ENCODE measurements at places on chromosomes 2 and 18.

GRCh38 chr2:120466704-120467054 lies 120.7 kb downstream of the INHBB start:
- no peak for DNase-seq

DNA sequence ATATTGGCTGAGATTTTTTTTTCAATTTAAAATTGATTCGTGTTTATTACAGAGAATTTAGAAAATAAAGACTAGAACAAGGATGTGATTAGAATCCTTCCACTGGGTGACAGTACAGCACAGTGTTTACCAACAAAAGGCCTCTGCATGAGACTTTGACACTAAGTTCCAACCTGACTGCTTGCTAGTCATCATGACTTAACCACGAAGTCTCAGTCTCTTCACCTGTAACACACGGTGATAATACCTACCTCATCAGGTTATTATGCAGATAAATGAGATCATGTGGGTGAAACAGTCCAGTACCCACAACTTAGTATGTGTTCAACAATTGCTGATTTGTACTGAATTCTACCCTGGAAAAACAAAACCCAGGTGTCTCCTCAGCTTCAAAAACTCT lies 151.2 kb downstream of the STK39 start:
- DNase-seq: no peak

- DNase-seq: no peak
Measured at GRCh38 chr2:150508497-150509137, 21.1 kb upstream of the RND3 start.

DNA sequence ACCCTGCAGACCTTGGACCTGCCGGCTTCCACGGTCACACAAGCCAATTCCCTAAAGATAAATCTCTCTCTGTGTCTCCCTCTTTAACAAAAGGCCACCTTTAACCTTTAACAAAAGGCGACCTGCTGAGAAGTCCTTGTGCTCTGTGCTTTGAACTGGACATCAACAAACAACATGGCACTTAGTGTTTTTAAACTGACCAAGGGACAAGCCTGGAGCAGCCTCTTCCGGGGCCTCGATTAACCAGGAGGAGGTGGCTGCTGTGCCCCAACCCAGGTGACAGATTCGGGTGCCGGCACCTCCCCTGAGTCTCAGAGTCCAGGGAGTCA lies 135.3 kb downstream of the RTP5 start:
- no peak for DNase-seq

- DNase-seq: no peak
Measured at GRCh38 chr18:29979881-29980280, 1062.7 kb downstream of the DSC3 start.

- no peak for DNase-seq
Measured at GRCh38 chr2:144950899-144951560, 431.1 kb upstream of the ZEB2 start.

GRCh38 chr2:195652911-195653310 lies 4.1 kb upstream of the SLC39A10 start:
- no peak for DNase-seq

DNA sequence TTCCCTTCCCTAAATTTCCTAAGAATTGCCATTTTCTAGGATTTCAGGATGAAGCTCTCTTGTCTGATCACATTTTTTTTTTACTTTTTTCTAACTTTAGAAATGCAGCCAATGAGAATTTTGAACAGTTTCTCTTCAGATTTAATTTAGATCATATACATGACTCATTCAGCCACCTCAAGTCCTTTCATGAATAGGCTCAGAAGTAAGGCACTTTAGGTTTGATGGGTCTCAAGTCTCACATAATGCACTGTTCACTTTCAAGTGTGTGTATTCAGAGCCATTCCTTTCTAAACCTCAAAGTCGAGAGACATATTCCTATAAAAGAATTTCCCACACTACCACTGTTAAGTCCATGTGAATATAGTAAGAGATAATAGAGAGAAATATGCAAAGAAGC lies 614.1 kb upstream of the VRK2 start:
- DNase-seq: no peak

GRCh38 chr2:143193121-143193520 lies 63.9 kb downstream of the ARHGAP15 start:
- no peak for DNase-seq

DNA sequence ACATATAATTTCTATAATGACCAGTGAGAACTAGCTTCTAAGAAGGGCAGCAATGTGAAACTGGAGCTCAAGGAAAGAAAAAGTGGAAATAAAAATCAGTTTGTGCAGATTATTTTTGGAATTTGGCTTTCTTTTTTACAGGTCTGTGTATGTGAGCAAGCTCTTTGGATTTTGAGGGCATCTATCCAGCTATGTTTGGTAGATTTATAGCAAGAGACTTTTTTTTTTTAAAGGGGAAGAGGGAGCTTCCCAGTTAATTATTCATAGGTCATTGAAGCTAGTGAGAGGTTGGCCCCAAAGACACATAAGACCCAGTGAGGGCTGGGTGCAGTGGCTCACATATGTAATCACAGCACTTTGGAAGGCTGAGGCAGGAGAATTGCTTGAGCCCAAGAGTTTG lies 24.0 kb upstream of the COLEC12 start:
- DNase-seq: no peak

DNA sequence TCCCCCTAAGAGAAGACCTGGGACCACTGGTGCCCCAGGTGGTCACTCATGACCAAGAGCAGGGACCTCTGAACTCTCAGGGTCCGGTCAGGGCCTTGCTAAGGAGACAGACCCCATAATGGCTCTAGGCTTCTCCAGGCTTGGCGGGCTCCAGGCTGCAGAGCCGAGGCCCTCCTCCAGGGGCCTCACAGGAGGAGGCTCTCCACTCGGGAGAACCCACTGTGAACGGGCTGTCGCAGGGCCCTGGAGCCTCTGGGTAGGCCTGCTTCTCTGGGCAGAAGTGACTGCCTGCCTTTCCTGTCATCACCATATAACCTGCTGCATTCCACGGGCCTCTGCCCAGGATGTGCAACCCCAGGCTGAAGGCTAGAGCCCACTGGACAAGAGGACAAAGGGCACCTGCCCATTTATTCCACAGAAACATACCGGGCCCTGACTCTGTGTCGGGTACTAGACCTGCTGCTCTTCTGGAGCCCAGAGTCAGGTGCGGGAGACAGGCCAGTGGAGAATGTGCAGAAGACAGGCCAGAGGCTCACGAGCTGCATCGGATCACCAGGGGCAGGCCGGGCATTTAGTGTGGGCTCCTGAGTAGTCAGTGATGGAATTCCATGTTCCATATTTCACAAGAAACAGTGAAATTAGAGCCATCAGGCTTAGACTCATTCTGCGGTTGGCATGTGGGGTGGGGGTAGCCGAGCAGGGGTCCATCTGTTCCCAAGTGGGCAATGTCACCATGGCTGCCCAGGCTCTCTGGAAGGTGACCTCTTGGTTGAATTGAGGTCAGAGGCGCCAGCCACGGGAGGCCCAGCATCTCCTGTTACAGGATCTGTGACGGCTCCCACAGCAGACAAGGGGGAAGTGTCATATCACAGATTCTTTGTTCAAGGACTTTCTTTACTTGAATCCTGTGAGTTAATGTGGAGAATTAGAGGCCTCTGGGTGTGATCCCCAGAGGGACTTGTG lies 220.8 kb downstream of the SH3RF3 start:
- no peak for DNase-seq

GRCh38 chr2:26571316-26571715 lies 69.8 kb downstream of the CIB4 start:
- no peak for DNase-seq

GRCh38 chr2:195021711-195022507 lies 635.1 kb upstream of the SLC39A10 start:
- no peak for DNase-seq

DNA sequence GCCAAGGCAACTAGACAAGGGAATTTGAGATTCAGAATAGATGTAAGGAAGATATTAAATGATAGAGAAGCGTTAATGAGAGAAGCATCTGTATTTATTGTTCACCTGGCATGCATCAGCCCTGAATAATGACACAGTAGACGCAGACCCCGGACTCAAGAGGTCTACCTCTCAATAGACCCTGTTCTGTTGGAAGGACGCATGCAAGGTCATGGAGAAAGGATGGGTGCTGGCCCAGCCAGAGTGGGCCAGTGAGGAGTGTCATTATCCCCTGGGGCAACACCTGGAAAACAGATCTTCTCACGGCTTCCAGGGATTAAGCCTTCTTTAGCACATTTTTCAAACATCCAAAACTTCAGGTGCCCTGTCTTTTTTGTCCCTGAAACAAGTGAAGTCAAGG lies 461.0 kb downstream of the EIPR1 start:
- no peak for DNase-seq

Measured in RPMI8226 (cell line).